ENCODE measurements at places on chromosomes 4 and X.

DNA sequence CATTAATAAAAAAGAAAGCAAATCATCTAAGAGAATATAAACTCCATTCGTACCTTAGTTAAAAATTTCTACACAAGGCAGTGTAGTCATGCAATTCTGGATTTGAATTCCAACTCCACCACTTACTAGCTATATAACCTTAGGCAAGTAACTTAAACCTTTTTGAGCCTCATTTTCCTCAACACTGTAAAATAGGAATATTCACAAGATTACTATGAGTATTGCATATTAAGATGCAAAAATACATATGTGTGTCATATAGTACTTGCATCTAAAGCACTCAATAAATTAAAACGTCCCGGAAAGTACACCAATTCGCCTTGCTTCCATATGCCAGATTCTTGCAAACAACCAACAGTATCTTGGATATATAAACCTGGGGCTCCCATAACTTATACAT, 42.0 kb downstream of the HNRNPD start:
- DNase-seq: no peak

GRCh38 chrX:56226980-56227379, 5.2 kb upstream of the KLF8 start:
- DNase-seq: no peak

DNA sequence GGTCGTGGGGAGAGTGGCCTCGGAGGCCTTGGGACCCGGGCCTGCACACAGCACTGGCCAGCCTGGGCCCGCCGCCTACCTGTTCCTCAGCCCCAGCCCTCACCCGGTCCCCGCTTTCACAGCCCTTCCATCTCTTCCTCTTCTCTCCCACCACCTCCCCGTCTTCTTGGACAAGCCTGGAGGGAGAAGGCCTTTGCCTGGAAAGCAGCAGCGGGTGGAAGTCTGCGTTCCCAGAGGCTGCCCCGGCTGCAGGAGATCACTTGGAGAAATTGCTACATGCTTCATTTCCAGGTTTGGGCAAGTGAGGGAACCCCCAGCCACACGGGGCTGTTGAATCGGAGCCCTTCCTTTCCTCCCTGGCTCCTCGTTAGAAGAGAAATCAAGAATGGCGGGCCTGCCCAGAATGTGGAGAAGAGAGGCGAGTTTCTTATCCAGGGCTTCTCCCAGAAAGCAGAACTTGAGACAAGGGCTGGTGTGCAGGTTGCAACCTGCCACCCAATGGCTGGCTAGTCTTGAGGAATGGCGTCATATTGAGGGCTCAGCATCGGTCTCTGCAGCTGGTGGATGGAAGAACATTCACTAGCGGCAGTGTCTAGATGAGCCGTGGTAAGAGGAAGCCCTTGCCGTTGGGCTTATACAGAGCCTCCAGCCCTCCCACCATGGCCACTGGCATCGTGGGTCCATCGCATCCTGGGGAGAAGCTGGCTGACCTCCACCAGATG, 1.2 kb upstream of the PDZD4 start:
- DNase-seq: no peak

DNA sequence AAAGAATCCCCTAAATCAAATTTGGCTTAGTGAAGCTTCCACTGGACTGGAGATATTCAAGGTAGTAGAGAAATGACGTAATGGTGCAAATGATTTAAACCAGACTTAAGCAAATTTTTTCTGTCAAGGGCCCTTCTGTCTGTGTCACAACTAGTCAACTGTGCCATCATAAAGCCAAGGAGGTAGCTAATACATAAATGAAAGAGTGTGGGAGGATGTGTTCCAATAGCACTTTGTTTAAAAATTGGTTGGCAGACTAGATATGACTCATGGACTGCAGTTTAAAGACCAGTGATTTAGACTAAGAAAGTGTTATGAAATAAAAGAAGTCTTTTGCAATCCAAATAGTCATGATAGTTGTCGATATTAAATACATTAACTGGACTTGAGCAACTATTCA, 24.3 kb upstream of the TEX13C start:
- no peak for DNase-seq

DNA sequence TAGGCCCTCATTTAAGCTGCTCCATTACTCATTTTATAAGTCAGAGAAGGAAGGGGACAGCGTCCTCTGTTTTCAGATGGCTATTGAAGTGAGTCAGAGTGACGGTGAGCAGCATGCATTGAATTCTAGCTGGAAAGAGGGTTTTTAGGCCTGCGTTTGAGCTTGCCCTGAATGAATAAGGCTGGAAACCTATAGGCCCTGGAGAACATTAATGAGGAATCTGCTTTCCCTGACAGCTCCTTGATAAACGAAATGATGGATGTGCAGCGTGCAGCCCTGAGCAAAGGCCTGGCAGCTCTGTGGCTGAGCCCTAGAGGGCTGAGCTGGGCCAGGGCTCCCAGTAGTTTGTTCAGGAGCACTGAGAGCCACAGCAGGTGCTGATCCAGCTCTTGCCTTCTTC, 33.4 kb downstream of the TBL1X start:
- no peak for DNase-seq

DNA sequence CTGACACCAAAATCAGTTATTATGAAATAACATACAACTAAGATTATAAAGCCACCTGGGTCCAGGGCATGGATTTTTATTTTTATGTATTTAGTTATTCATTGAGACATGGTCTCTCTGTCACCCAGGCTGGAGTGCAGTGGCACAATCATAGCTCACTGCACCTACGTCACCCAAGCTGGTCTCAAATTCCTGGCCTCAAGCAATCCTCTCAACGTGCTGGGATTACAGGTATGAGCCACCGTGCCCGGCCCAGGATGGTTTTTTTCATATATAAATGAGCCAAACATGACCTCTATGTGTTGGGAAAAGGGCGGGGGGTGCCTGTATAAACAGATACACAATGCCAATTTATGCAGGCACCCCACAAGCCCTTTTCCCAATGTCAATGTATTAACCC, 24.6 kb downstream of the ZNF630 start:
- DNase-seq: no peak

DNA sequence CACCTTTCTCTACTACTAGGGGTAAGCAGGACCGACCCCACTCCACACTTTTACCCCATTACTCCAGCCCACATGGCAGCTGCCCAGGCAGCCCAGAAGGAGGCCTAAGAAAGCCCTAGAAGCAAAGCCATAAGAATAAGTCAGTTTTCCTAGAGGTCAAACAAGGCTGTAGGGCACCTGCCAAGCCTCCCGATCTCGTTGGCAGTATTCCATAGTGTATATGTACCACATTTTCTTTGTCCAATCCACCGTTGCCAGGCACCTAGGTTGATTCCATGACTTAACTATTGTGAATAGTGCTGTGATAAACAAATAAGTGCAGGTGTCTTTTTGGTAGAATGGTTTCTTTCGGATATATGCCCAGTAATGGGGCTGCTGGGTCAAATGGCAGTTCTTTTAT, 54.2 kb downstream of the RHOXF2B start:
- DNase-seq: no peak

Data from fibroblast of mammary gland (primary cell).